ENCODE measurements at places on chromosomes 4 and X. TPM values are rescaled to one million over a fixed set of nuclear protein-coding genes. Genes with fewer than 3 reads are reported as not detected.

OTC gene
- total RNA-seq = not detected

TNIP3 gene
- not detected for total RNA-seq

ZFP42 gene
- not detected for total RNA-seq

CCSER1 gene
- 7.5 TPM for total RNA-seq

PPP1R2C gene
- not detected for total RNA-seq

NDP gene
- total RNA-seq = not detected

CENPVL2 gene
- not detected for total RNA-seq

TLR8 gene
- total RNA-seq = 3.9 TPM

LIMCH1 gene
- total RNA-seq = 94.3 TPM

DYNLT3 gene
- 70.3 TPM for total RNA-seq
